ENCODE measurements at places on chromosomes 4 and X.

- no peak for DNase-seq
Observed at GRCh38 chrX:126141014-126141413, 25.1 kb downstream of the DCAF12L2 start.

GRCh38 chrX:71182871-71183270, 38.2 kb downstream of the NLGN3 start:
- DNase-seq = no peak

DNA sequence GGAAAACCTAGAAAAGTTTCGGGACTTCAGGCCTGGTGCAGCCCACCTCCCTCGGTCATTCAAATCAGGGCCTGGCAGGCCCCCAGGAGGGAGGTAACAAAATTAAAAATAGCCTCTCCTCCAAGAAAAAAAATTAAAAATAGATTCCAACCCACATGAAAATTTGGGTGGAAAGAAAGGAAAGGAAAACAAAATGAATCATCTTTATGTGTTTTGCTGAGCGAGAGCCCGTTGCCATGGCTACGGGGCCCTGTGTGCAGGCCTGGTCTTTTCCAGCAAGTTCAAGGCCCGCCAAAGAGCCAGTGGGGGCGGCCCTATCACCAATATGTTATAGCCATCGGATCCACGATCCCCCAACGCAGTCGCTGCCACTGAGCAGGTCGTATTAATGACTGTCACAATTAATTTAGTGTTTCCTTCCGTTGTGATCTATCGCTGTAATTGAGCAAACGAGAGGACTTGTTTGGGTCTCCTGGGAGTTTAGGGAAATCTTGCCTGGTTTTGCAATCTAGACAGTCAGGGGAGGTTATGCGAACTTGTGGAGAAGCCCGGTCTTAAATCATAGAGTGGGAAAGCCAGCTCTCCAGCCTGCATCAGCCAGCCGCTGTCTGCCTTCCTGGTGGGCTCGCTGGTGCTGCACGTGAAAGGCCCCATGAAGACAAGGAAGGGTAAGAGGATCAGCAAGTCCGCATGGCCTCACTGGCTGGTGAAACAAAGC, 452.4 kb downstream of the BCOR start:
- no peak for DNase-seq

DNA sequence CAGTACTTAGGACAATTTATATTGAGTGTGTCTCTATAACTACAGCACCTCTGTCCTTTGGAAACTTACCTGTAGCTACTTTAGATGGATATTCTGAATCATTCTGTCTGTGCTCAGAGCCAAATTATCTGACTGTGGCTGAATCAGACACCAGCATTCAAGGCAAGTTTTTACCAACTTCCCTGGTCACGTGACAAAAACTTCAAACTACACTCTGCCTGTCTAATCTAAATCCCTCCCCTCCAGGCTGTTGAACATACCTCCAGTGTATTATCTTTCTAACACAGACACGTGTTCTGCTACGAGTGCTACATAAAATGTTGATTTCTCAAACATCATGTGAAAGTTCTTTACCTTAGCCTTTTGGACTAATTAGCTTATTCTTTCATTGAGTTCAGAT, 641.2 kb upstream of the CPEB2 start:
- DNase-seq = no peak

DNA sequence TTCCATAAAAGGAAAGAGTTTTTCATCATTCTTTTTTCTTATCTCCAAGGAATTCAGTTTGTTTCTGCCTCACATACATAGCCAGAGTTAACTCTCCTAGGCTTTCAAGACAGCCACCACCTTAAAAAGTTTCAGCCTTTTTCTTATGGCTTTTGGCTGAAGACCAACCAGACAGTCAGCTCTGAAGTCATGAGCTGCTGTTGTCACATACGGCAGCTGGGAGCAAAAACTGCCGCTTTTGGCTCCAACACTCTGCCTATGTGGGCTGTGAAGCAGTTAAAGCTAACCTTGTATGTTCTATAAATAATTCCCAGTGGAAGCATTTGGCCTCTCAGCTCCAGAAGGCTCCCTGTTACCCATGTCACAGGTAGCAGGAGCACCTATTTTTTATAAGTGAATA, 104.1 kb downstream of the KLHL4 start:
- no peak for DNase-seq

GRCh38 chrX:100654261-100654660, 10.3 kb downstream of the SRPX2 start:
- DNase-seq = no peak

- DNase-seq = no peak
Observed at GRCh38 chrX:41903544-41903943, 19.8 kb downstream of the CASK start.

DNA sequence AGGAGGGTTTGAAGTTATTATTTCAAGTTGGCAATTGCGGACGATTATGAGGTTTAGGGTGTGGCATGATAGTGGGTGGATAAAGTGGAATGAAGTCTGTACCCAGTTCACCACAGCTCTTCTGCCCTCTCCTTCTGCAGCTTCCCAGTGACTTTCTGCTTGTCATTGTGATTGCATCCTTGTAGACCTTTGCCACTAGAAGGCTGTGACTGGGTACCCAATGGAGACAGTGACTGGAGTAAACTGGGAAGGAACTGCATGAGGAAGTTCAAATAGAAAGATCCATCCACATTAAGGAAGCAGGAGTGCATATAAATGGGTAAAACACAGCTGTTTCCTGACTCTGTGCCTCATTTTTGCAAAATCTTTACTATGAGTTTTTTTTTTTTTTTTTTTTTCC, 53.5 kb upstream of the SPANXN3 start:
- no peak for DNase-seq

GRCh38 chrX:11429538-11430085, 136.4 kb downstream of the AMELX start:
- DNase-seq = no peak

DNA sequence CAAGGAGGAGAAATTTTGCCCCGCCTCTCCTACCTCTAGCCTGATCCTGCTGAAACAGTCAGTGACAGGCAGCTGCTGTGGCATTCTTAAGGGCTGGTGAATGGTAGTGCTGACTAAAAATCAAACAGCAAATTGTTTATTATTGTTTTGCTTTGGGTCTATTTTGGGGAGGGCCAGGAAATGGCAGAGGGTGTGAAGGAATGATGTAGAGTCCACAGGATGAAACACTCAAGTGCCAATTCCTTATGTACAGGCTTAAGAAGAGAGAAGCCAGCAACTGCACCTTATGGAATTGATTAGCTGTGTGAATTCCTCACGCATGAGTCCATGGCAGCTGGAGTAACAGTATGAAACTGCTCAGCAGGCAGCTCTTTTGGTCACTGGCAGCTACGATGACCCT, 39.7 kb downstream of the VEGFC start:
- no peak for DNase-seq

DNA sequence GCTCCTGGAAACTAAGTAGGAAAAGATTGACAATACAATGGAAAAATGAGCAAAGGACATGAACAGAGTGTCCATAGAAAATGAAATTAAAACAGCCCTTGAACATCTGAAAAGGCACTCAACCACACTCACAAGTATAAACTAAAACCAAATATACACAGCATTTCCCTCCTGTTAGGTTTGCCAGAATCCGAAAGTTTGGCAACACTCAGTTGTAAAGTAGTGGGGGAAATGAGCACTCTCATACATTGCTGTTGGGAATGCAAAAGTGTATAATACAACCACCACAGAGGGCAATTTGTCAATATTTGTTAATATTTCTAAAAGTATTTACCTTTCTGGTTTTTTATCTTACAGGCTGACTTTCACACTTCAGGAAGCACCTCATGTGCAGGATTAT, 84.2 kb upstream of the TMEM164 start:
- no peak for DNase-seq

DNA sequence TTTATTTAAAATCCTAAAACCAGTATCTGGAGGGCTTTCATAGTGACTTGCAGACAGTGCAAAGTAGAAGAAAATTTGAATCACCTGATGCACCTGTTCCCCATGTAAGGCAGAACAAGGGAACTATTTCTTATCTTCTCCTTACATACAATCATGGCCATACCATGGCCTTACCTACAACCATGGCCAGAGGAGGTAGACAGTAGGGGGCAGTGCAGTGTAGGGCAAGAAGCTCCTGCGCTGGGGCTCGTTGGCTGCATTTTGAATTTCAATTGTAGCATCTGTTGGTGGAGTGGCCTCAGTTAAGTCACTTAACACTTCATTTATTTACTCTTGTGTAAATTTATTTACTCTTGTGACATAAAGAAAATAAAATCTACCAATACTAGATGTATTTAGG, 33.0 kb downstream of the GALNTL6 start:
- DNase-seq = no peak

DNA sequence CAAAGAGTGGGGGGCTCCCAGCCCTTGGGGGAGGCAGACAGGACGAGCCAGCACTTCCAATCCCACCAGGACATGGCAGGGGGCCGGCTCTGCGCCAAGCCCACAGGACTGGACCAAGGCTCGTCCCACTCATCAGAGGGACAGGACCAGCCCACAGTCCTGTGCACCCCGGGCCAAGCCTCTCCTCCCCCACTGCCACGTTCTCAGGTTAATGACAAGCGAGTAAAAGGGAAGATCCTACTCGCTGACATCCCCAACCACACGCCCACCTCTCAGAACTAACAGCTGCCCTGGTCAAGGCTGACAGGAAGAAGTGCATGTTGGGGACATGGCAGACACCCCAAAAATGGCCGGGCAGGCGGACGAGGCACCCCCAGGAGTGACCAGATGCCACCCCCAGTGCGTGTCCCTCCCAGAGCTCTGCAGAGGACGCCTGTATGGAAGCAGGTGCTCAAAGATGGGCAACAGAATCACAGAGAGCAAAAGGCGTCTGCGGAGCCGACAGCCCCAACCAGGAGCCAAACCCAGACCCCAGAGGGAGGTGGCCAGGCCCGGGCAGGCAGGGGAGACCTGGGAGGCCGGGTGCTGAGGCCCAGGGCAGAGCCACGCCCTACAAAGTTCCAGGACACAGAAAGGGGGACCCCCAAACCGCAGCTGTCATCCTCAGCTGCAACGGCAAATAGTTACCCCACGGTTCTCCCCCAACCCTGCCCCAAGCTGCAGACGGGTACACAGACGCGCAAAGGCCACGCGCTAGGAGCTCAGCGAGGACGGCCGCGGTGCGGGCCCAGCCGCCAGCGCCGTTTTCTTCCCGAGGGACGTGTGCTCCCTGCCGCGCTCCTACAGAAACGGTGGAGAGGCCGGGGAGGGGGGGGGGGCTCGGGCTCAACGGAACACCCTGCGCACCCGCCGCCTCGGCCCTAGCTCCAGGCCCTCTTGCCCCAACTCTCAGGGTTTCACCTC, 1.7 kb downstream of the CTBP1 start:
- DNase-seq = no peak

DNA sequence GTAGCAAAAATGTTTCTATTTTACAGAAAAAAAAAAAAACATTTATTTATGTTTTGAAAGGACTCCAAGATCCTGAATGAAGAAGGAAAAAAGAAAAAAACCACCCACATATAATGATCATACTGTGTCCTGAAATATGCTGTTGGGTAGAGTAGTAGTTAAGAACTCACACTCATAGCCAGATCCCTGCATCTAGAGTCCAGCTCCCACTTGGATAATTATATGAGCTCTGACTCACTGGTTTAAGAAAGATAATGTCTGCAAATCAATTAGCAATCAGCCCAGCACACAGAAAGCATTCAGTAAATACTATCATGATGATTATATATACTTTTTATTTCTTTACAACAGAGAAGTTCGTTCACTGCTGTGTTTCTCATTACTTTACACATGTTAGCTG, 46.7 kb upstream of the MXRA5 start:
- no peak for DNase-seq
